RCC 7860 (cell line): ENCODE measurements at places on chromosomes 12 and 14.

- no peak for DNase-seq
These were observed 72.8 kb downstream of the SCARB1 start for GRCh38 chr12:124790650-124791400.

GRCh38 chr12:124646385-124647230, 79.2 kb upstream of the NCOR2 start:
- no peak for DNase-seq

DNA sequence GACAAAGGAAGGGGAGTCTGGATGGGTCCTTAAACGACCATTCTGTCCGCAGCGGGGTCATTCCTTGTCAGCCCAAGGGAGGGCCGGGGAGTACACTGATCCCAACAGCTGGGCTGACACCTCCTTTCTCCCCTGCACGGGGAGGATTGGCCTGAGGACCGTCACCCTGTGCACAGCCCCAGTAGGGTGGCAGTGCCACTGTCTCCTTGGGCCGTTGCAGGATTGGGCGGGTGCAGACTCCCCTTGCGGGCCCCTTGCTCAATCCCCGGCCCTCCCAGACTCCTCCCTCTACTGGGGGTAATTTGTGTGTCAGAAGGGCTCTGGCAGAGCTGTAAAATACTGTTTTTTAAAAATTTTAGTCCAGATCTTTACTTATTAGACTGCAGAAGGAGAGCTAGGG, 12.6 kb upstream of the AMN start:
- DNase-seq = no peak

GRCh38 chr12:3236345-3237187, 159.4 kb downstream of the TSPAN9 start:
- DNase-seq = no peak

DNA sequence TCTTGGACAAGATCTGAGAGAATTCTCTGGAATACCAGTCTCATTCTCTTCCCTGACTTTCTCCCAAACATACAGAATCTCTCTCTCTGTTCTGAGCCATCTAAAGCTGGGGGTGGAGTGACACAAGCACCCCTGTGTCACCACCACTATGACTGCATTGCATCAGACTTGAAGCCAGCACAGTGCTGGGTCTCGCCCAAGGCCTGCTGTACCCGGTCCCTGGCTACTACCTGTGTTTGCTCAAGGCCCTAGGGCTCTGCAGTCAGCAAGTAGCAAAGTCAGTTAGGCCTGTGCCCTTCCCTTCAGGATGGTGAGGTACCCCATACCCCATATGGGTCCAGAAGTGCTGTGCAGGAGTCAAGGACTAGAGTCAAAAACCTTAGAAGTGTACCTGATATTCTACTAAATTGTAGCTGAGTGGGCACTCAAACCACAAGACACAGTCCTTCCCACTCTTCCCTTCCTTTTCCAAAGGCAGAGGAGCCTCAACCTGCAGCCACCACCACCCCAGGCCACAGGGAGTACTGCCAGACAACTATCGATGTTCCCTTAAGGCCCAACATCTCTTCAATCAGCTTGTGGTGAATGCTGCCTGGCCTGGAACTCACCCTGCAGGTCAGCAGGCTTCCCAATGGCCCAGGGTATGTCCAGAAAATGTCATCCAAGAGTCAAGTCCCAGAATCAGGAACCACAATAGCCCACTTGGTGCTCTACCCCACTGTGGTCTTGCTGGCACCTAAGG, 21.2 kb upstream of the RDH16 start:
- DNase-seq = no peak

DNA sequence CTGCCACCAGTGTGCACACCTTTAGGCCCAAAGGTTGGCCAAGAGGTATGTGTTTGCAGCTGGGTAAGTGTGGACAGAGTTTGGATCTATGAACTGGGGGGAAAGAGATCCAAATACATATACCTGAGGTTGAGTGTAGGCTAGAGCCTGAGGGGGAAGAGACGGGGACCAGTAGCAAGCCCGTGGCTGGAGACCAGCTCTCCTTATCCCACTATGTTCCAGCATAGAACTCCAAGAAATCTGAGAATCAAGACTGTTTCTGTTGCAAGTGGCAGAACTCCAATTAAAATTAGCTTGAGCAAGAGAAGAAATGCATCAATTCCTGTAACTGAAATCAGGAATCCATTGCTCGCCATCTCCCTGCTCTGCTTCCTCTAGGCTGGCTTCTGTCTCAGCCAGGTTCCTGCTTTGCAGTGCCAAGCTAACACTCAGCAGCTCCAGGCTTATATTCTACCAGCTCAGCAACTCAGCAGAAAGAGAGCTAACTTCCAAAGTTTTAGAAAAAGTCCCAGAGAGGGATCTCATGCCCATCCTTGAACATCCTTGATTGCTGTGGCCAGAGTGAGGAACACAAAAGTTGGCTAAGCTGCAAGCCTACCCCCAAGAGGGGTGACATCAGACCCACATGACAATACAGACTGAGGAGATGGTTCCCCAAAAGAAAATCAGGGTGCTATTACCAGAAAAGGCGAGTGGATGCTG, 1.5 kb upstream of the PCK2 start:
- no peak for DNase-seq

DNA sequence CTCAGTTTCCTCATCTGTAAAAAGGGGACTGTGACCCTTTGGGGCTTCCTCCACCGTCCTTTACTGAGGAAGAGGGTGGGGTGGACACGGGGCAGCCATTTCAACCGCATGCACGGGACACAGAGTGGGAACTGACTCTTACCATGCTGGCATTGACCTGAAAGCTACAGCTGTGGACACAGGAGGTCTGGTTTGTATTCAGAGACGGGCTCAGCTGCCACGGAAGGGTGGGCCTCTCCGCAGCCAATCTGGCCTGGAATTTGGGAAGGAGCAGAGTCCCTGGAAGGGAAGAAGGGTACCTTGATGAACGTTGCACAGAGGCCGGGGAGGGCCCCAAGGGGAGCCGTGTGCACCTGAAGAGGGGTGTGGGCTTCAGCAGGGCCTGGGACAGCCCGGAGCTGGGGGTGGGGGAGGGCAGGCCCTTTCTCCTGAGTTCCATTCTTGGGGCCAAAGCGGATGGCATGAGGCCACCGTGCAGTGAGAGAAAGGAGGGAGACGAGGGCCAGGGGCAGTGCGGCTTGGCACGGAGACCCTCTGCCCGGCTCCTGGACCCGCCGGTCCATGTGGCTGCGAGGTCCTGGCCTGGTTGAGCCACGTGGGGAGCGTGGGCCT, 14.5 kb downstream of the TNFAIP2 start:
- no peak for DNase-seq

- DNase-seq = peak; percentile 81
These were observed 23.7 kb downstream of the NCOR2 start for GRCh38 chr12:124543590-124544310.

GRCh38 chr12:122884860-122885259, 11.1 kb downstream of the VPS37B start:
- DNase-seq = no peak

DNA sequence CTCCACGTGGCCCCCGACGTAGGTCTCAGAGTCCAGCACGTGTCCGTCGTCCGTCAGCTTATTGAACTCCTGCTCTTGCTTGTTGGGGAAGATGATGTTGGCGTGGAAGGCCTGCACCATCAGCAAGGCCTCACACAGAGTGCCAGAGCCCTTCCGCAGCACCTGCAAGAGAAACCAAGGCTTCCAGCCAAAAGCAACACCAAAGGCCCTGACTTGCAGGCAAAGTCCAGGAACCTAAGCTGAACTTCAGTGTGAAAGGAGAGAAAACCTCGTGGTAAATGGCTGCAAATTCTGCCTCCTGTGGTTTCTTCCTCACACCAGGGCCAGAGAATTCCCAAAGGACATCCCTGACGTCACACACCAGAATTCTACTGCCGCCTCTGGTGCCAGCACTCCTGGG, 14.5 kb downstream of the POLE start:
- no peak for DNase-seq

DNA sequence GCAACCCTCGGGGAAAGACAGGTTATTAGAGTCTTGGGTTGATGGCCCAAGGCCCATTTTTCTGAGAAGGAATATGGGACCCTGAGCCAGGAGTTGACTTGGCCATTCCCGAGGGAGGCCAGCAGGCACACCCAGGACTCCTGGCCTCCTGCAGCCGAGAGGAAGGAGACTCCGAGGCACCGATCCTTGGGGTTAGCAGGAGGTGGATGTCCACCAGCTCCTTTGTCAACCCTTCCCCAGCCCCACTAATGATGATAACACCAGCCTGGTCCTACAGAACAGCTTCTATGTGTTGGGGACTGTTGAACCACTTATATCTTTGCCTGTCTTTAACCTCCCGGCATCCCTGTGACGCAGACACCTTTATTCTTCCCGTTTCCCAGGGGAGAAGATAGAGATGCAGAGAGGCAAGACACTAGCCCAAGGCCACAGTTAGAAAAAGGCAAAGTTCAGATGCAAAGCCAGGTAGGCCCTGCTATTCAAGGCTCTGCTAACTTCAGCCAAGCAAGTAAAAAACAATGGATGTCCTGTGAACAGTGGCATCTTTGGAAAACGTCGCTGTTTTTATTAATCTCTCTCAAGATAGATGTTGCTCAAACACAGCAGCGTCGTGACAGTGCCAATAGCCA, 767.3 kb upstream of the TBX3 start:
- DNase-seq = no peak

- DNase-seq = no peak
These were observed 221.5 kb upstream of the NUDT4 start for GRCh38 chr12:93156086-93156716.

- no peak for DNase-seq
These were observed 698.6 kb upstream of the MDGA2 start for GRCh38 chr14:48373981-48374380.

DNA sequence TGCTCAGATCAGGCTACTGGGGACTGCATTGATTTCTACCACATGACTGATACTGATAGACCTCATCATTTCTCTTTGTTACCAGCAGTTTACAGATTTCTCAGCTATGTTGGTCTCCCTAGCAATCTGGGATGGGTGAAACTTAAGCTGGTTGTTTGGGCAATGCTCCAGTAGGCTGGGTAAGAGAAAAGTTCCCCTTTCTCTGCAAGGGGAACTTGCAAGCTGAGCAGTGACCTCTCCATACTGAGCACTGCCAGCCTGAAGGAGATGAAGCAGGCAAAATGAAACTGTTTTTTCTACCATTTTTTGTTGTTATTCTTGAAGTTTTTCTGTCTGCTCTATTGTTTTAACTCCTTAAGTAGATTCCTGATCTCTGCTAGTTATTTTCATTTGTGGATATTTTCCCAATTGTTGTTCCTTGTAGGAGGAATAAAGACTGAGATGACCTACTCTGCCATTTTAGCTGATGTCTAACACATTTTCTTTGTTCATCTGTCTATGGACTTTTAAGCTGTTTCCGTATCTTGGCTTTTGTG, 1.3 kb upstream of the OR4M1 start:
- no peak for DNase-seq

DNA sequence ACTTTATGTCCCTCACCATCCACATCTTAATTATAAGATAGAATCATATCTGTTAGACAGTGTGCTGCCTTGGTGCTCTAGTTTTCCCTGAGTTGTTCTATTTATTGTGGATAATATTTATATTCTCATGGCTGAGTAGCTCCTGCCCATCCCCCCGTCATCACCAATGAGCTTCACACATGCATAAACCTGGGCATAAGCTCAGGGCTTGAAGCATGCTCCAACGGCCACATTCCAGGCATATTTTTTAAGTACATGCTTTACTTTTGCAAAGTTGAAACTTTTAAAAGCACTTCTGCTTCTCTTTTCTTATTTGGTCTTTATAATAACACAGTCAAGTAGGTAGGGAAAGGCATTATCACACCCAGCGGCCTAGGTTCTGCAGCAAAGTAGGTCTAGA, 3.4 kb upstream of the FBXO34 start:
- no peak for DNase-seq

GRCh38 chr12:22653791-22654190, 28.8 kb downstream of the ETNK1 start:
- DNase-seq = no peak

DNA sequence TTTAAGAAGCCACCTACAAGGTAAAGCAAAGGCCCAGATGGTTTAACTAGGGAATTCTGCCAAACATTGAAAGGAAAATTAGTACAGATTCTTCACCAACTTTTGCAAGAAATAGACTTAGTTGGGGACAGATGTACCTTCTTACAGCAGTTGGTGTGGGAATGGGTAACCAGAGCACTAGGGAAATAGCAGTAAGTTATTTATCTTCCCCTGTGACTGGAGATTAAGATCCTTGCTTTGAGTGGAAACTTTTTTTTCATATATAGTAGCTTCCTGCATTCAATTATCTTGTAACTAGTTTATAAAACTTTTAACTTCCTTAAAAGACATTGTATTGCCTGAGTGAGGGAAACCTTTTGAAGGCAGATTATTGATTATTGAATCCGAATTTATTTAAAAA, 44.2 kb downstream of the ARID2 start:
- no peak for DNase-seq

GRCh38 chr14:76007379-76007778, 21.8 kb downstream of the IFT43 start:
- no peak for DNase-seq

GRCh38 chr12:124509676-124510300, 57.6 kb downstream of the NCOR2 start:
- no peak for DNase-seq

GRCh38 chr12:95815632-95816212, 25.2 kb upstream of the NTN4 start:
- peak; percentile 45 for DNase-seq

DNA sequence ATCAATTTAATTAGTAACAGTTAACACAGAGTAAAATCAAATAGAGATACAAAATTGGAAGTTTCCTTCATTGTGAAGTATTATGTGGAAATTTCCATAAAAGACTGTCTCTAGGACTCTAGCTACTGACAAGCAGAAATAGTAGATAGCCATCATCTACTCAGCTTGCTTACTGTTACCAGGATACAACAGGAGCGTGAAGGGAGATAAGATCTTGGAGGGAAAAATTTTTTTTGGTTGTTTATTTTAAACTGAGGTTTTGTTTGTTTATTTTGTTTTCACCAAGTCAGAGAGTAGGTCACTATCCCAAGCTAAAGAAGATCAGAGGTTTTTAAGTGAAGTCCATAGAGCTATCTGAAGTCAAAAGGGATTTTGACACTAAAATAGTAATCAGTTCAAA, 861.3 kb upstream of the MGAT4C start:
- DNase-seq = no peak

GRCh38 chr12:11959117-11959823, 111.5 kb upstream of the BCL2L14 start:
- DNase-seq = peak; percentile 6

DNA sequence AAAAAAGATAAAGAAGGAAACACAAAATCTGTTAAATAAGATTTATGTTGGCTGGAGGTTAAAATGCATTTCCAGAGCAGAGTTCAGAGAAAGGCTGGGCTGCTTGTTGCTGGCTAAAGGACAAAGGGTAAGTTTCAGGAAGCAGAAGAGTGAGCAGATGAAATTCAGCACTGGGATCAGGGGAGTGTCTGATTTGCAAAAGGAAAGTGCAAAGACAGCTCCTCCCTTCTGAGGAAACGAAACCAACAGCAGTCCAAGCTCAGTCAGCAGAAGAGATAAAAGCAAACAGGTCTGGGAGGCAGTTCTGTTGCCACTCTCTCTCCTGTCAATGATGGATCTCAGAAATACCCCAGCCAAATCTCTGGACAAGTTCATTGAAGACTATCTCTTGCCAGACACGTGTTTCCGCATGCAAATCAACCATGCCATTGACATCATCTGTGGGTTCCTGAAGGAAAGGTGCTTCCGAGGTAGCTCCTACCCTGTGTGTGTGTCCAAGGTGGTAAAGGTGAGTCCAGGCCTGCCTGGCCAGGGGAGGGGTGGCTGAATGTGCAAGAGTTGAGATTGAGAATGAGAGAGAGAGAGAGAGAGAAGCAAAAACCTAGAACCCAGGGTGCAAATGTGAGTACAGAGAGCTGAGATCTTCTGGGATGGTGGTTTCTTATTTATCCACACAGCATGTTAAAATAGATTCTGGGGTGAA, at the start of gene OAS1:
Gene OAS1 (plus strand): TSS at position 251 of the 703 bp plus-strand sequence. CDS start 78 bp downstream, at position 329.
- peak; percentile 32 for DNase-seq
